ENCODE measurements at places on chromosomes 4 and X.

GRCh38 chrX:5876984-5877596 lies 351.6 kb downstream of the NLGN4X start:
- DNase-seq = no peak

DNA sequence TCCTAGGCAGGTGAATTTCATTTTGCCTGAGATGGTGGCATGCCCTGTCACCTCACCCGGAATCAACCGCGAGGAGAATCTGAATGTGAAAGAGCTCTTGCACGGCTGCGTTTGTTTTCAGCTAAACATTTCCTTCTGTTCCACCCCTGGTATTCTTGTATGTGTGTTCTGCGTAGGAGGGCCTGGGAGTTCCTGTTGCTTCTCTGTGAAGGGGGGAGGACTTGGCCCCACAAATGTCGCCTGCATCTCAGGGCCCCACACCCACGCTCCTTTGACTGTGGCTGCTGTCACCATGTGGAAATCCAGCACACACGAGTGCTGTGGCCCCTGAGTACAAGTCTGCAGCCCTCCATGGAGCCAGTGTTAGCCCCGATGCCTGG lies 45.8 kb upstream of the CLCN4 start:
- peak; percentile 69 for DNase-seq

GRCh38 chr4:10629394-10629793 lies 55.2 kb downstream of the CLNK start:
- DNase-seq = no peak

DNA sequence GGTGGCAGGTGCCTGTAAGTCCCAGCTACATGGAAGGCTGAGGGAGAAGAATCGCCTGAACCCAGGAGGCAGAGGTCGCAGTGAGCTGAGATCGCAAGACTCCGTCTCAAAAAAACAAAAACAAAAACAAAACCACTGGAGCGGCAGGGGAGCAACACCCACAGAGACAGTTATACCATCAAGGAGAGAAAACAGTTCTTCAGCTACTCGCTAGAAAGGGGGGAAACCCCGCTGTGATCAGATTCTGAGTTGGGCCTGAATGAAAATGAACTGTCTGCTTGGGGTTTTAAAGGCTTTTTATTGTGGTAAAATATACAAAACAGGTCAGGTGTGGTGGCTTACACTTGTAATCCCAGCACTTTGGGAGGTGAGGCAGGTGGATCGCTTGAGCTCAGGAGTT lies 16.8 kb upstream of the IRAK1 start:
- DNase-seq = no peak

DNA sequence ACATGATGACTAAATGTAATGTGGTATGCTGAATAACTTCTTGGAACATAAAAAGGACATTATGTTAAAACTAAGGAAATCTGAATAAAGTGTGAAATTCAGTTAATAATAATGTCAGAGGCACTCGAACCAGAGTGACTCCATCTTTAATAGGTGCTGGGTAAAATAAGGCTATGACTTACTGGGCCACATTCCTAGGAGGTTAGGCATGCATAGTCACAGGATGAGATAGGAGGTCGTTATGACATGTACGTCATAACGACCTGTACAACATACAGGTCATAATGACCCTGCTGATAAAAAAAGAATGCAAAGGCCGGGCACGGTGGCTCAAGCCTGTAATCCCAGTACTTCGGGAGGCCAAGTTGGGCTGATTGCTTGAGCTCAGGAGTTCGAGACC lies 28.9 kb upstream of the OPHN1 start:
- no peak for DNase-seq

DNA sequence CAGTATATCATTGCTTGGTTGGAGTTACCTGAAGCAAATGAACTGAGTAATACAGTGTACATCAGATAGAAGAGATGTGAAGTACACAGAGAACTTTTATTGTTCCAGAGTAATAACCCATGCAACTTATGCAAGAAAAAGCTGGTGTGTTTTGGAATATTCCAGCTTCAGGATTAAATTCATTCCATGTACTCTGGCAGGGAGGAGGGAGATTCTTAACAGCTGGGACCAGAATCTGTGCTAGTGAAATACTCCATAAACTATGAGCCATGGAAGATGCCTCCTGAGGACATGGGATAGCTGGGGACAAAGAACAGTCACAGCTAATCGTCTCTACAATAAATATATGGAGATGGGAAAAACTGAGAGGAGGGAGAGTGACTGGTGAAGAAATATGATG lies 101.6 kb upstream of the OTUD4 start:
- no peak for DNase-seq

DNA sequence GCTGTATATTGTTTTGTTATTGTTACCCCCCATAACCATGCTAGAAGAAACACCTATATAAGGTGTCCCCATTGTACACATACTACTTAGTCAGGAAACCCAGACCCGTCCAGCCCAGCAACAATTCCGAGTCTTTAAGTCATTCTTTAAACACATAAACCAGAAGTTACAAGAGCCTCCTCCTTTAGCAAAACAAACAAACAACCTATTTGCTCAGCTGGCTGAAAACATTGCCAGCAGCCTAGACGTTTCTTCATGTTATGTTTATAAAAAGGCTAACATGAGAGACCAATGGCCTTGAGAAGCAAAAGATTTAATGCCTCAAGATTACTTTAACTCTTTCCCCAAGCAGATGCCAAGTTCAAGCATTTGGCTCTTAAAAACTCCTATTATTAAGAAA lies 1.4 kb downstream of the ACOX3 start:
- DNase-seq = no peak

GRCh38 chr4:101074326-101074725 lies 273.0 kb downstream of the PPP3CA start:
- DNase-seq = no peak

- DNase-seq = no peak
Observed at GRCh38 chrX:150063674-150064073, 125.4 kb upstream of the EOLA2 start.

DNA sequence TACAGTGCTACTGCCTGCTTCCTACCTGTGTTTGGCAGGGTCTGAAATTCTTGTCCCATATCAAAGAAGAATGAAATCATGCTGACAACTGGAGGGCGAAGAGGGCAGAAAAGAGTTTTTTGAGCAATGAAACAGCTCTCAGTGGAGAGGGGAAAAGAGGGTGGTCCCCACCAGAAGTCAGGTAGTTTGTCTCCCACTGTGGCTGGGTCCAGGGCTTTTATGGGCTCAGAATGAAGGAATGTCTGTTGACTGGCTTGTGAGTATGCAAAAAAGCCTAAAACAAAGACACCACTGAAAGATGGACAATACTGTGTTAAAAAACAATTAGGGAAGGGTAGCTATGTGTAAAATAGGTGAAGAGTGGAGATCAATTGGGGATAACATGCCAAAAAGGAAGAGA lies 115.0 kb downstream of the ADAM29 start:
- DNase-seq = no peak

DNA sequence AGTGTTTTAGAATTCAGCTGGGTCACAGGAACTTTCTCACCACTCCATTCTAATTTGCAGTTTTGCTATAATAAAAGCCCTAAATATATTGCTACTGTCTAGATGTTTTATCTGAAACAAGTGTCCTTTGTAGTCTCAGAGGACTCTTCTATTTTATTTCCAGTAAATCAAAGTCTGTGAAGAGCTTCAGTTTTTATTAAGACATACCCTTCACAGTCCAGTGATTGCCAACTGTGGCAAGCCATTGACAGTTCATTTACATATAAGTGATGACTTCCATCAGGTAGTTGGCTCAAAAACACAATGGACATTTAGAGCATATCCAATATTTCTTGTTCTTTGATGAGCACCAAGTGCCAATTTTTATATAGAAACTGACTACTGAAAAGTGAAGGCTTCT lies 466.1 kb downstream of the IQCM start:
- no peak for DNase-seq

DNA sequence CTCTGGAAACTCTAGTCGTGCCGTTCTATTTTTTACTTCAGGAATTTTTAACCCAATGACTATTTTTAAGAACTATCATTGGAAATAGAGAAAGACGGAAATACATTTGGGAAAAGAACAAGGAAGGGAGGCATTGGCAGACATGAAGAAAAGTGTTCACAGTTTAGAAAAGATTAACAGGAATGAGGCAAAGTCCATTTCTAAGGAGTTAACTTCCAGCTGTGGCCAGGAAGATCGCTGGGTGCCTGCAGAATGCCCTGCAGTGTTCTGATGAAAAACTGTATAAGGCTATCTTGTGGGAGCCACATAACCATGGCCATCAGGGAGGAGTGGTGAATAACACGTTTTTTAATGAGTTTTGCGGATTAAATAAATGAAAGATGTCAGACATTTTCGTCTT lies 150.6 kb upstream of the VCX3A start:
- no peak for DNase-seq

DNA sequence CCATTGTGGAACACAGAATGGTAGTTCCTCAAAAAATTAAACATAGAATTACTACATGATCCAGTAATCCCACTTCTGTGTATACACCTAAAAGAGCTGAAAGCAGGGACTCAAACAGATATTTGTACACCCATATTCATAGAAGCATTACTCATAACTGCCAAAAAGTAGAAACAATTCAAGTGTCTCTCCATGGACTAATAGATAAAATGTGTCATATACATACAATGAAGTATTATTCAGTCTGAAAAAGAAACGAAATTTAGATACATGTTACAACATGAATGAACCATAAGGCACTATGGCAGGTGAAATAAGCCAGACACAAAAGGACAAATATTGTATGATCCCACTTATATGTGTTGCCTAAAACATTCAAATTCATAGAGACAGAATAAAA lies 145.1 kb downstream of the ANTXR2 start:
- no peak for DNase-seq

- DNase-seq = no peak
Observed at GRCh38 chrX:42129022-42129940, 205.9 kb upstream of the CASK start.

DNA sequence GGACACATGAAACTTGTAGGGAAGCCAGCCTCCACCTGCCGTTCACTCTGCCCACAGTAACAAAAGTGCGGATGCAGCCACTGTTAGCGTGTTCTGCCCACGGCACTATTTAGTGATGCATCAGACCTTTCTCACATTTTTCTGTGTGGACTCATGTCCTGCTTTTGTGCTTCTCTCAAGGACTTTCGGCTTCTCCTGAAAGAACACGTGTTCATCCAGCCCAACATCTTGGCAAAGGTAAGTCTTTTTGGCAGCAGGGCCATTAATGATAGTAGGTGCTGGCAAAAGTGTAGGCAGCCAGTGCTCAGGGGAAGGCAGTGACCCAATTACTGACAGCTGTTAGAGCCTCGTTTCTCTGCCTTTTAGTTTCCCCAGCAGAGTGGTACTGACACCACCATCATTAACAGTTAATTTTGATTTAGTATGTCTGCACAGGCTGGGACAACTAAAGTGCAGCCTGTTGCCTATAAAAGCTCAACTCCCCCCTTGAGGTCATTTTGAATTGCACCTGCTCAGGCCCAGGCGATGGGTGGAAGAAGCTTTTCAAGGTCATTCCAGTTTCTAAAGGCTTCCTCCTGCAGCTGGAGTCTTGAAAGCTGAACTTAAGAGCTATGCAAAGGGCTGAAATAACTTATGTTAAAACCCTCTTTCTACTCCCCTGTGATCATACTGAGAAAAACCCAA lies 54.5 kb upstream of the HPSE start:
- DNase-seq = no peak

DNA sequence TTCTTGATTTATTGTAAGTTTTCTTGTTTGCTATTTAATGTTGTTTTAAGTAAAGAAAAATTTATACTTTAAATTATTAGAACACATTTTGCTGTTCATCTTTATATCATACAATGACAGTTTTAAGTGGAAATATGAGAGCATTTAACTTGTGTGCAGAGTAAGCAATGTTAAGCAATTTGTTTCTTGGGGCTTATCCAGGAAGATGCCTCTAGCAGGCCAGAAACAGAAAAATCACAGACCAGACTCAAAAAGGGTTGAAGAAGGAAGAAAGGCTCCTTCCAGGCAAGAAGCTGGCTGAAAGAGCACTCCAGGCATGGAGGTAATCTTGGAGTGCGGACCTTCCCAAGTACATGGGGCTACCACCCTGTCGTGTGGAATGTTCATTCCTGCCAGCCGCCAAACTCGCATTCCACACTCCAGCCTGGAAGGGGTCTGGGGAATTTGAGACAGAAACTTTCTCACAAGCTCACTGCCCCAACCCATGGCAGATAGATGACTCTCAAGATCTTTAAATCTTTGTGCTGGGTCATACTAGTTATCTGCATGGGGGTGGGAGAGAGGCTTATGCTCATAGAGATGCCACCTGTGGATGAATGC lies 1521.3 kb upstream of the AGA start:
- no peak for DNase-seq

- DNase-seq = peak; percentile 80
Observed at GRCh38 chr4:54091637-54092404, 8.1 kb upstream of the GSX2 start.

DNA sequence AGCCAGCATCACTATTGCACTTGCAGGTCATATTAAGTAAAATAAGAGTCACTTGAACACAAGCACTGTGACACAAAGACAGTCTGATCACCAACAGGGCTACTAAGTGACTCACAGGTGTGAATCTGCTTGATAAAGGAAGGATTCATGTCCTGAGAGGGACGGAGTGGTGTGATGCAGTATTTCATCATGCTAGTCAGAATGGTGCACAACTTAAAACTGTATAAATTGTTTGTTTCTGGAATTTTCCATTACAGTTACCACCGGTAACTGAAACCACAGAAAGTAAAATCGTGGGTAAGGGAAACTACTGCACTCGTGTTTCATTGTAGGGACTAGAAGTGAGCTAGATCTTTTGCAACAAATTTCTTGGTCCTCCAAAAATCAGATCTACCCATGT lies 109.7 kb downstream of the ELOVL6 start:
- DNase-seq = peak; percentile 36

GRCh38 chr4:122661176-122662160 lies 40.6 kb upstream of the IL21 start:
- no peak for DNase-seq

GRCh38 chr4:88759039-88759894 lies 61.6 kb upstream of the NAP1L5 start:
- DNase-seq = no peak

DNA sequence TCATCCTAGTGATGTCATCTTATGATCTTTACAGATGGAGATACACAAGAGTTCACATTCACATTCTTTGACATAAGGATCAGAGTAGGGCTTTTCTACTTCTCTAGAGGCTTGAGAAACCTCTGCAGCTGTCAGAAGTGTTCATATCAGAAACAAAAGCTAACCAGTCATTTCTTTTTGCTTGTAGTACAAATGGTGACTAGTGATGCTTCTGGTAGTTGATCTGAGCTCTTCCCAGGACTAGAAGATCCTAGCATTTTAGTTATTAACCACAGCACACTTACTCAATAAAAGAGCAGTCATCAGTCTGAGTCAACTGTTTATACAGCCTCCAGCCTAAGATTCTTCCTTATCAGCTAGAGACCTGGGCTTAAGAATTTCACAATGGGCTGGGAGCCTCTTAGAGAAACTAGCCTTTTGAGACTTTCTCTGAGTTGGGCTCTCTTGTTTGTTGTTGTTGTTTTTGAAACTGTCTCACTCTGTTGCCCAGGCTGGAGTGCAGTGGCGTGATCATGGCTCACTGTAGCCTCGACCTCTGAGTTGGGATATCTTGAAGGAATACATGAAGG lies 84.1 kb downstream of the TMEM164 start:
- no peak for DNase-seq
